Hippocampal formation (tissue), 2 donors: ENCODE measurements at places on chromosomes 4 and X.

GRCh38 chr4:136136601-136137000, 1395.7 kb downstream of the PCDH18 start:
- DNase-seq: no peak

GRCh38 chr4:186500721-186501304, 54.6 kb downstream of the MTNR1A start:
- DNase-seq: no peak

- DNase-seq: no peak
Measured at GRCh38 chr4:126890383-126890782, 742.4 kb upstream of the INTU start.

GRCh38 chr4:147088146-147088545, 142.5 kb upstream of the TTC29 start:
- no peak for DNase-seq

DNA sequence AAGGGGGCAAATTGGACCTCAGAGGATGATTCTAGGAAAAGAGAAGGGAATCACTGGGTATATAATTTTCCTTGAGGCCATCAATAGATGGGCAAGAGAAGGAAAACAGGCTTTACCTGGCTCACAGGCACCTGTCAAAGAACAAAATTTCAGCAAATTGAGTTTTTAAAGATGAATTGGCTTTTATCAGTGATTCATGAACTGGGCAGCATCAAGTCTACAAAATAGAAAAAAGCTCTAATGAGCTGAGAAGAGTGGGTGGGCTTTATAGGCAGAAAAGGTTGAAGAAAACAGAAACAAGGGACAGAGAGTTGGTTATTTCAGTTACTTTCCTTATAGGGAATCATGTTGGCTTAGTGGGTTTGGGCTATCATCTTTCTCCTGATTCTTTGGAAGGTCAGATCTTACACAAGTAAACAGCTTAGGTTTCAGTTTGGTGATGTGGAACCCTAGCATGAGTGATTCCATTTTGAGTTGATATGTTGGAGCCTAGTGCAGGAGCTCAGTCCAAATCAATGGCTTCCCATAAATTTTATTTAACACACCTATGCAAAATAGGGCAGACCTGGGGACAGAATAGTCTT, 120.7 kb upstream of the MED14 start:
- no peak for DNase-seq

DNA sequence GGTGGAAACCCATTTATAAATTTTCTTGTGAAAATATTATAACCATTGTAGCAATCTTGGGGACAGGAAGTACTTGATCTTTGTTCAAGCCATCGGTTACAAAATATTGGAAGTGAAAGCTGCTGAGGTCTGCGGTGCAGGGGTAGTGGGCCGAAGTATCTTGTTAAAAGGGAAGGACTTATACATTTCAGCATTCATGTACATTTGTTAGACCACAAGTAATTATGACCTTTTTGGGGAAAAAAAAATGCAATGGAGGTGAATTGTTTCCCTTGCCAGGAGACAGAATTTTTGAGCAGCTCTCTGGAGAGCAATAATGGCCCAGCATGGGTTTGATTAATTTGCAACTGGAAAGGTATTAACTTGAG, 121.3 kb downstream of the EGF start:
- no peak for DNase-seq

DNA sequence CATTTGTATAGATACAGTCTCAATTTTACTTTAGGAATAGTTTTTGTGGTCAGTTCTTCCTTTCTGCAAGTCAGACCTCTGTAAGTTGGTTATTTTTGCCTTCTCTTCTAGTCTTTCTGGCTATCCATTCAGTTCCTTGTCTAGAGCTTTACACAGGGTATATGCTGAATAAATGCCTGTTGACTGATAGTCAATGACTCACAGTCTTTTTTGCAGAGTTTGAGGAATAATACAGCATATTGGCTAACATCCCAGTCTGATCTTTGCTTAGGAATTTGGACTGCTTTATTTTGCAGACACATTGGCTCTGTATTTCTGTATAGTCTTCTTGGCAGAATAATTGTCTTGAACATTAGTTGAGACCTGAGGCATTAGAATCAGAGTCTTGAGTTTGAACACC, 132.4 kb downstream of the MAGEC1 start:
- DNase-seq: no peak

DNA sequence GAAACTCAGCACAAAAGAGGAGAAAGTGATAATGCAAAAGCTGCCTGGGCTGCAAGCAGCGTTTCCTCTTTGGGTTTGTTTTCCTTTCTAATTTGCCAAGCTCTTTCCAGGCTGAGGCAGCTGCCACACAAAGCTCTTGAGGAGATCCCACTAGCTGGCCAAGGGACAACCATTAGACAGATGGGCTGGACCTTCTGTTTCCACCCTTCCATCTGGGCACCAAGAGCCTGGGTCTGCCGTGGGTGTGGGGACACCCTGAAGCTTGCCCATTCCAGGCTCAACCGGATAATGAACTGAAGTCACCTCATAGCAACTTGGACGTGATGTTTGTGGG, 194.6 kb upstream of the C1QTNF7 start:
- peak; percentile 26 for DNase-seq

DNA sequence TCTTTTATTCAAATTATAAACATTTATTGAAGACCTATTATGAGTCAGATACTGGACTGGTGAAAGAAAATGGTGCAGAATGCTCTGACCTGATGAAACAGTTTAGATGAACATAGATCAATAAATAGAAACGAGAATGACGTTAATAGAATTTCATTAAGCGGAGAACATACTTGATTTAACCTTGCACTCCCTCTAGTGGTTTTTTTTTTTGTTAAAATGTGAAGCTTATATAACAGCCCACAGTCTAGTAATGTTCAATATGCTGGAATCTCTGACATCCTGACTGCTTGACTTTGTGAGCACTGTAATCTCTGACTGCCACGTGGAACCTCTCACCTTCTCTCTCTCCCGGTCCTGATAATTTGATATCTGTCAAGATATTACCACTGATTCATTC, 32.3 kb downstream of the HDAC8 start:
- peak; percentile 27 for DNase-seq

DNA sequence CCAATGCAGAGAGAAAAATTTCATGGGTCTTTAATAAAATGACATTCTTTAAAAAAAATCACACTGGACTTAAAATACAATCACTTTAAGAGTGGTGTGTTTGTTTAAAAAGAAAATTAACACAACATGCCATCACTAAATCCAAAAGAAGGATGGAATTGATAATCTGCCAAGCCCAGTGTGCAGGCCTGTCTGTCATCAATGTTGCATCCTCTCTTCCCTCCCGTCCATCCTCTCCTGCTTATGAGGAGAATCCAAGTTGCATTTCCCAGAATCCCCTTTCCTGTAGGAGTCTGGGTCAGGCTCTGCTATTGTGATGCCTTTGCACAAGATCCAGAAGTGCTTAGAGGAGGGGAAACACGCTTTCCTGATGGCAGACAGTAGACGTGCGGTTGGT, 169.4 kb downstream of the MID1 start:
- no peak for DNase-seq

- DNase-seq: no peak
Measured at GRCh38 chr4:107279733-107280132, 243.6 kb upstream of the DKK2 start.

DNA sequence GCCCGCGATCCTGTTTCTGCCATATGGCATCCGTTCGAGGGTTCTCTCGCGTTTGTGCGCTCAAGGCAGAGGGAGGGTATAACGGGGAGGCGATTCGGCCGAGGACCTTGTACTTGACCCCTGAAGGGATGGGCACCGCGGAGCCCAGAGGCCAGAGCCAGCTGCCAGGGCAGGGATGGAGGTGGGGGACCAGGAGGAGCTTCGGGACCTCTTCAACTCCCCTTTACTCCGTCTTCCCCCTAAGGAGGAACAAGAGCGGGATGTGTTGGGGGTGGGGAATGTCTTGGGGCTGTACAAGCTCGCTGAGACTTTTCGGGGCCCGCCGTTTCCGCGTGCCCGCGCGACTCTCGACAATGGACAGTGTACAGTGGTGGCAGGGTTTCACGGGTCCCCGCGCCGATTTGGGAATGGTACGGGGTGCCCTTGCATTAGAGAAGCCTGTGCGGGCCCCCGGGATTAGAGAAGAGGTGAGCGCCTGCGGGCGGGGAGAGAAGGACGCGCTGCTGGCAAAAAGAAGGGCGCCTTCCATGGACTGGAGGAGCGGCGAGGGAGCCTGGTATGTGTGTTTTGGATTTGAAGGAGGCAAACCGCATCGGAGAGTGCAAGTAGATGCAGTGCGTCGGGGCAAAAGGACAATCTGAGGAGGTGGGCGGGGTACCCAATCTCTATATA, 760 bp downstream of the UGT8 start:
- DNase-seq: peak; percentile 46

GRCh38 chr4:52713456-52713937, 37.7 kb downstream of the ERVMER34-1 start:
- DNase-seq: no peak

DNA sequence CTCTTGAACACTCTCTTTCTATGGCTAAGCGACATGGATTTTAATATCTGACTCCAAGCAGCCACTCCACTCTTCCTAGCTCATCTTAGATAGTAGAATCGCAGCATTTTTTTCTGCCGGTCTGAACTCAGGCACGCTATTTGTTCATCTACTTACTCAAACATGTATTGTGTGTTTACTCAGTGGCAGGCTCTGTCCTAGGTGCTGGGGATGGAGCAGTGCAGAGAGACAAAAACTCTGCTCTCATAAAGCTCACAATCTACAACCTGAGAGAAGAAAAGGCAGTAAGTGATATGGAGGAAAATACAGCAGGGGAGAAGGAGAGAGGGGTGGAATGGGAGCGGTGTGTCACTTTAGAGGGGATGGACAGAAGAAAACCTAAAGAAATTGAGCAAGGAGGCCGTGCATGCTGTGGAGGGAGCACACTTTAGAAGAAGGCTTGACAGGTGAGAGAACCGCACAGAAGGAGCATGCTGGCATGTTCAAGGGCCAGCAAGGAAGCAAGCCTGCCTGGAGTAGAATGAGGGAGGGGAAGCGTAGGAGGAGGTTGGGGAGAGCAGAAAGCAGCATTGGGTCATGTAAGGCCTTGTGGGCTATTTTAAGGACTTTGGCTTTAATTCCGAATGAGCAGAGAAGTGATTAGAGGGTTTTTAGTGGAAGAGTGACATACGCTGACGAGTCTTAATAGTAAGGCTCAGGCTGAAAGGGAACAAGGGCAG, 132.0 kb downstream of the ANK2 start:
- no peak for DNase-seq

DNA sequence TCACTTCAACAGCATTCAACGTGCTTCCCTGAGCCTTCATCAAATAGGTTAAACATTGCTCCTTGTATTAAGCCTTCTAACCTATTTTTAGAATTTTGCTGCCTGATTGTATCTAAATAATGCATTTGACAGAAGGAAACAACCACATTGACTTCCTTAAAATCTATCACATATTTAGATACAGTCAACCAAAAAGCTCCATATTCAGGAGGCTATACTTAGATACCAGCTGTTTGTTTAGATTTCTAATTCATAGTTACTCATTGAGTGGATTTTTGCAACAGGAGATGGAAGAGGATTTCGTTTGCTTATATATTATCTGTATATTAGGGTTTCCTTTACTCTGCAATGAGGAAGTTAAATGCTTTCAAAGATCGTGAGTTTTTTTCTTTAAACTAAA, 241.1 kb upstream of the PPP1R2C start:
- DNase-seq: no peak

- no peak for DNase-seq
Measured at GRCh38 chr4:6450709-6451108, 21.7 kb downstream of the PPP2R2C start.

DNA sequence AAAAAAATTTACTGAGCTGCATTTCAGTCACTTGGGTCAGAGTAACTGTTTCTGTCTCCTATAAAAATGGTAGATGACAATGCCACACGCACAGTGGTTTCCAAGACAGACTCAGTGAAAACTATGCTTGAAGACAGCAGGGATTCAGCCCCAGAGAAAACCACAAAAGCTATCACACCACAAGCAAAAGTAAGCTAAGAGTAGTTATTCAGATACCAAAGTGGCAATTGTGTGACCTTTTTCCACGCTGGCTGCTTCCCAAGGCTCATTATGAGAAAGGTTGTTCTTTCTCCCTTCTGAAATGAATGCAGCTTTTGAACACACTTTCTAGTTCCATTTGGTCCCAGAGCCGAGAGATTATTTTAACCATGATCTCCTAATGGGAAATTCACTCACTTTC, 46.4 kb upstream of the GPM6B start:
- DNase-seq: no peak

- DNase-seq: no peak
Measured at GRCh38 chrX:21056622-21057021, 317.6 kb upstream of the CNKSR2 start.

GRCh38 chr4:136328131-136328530, 1204.2 kb downstream of the PCDH18 start:
- DNase-seq: no peak

- no peak for DNase-seq
Measured at GRCh38 chrX:24282381-24283126, 31.3 kb downstream of the SUPT20HL2 start.

DNA sequence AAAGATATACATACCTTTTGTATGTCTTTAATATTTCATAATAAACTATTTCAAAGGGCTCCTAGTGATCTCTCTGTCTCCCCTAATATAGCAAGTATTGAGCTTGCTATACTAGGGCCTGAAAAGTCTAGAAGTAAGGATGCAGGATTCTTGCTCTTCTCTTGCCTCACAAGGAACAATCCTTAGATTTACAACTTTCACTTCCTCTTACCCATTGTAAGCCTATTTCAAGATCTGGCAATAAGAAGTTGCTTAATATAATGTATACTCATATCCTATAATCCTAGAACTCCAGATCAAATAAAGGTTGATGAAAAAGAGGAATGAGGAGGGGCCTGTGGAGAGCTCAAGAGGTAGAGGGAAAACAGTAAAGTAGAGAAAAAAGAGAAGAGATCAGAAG, 40.8 kb upstream of the CHRDL1 start:
- no peak for DNase-seq

GRCh38 chrX:123835661-123836371, 24.0 kb upstream of the XIAP start:
- no peak for DNase-seq

DNA sequence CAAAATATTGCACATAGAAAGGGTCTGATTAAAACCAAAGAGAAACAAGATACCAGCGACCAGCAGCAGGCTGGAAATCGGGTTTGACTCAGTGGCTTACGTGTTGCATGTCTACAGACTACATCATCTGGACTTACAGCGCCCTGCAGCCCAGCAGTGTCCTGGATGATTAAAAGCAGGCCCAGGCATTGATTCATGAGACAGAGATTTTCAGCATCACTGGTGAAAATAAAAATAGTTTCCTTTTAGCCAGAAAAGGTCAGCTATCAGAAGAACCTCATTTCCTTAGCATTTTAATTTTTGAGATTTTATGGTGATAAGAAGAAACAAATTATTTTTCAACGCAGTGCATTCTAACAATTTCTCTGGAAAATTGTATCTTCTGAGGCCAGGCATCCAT, 190.6 kb downstream of the PTTG2 start:
- no peak for DNase-seq

GRCh38 chr4:7976025-7976424, 36.4 kb upstream of the AFAP1 start:
- DNase-seq: no peak

GRCh38 chr4:145988628-145989027, 50.0 kb upstream of the ZNF827 start:
- no peak for DNase-seq

- DNase-seq: no peak
Measured at GRCh38 chr4:65007841-65008439, 598.7 kb upstream of the TECRL start.
